Substantia nigra (tissue), 51 donors: ENCODE measurements at places on chromosomes 12 and 14.

GRCh38 chr14:103312006-103312635, 21.9 kb upstream of the EIF5 start:
- no peak for DNase-seq

DNA sequence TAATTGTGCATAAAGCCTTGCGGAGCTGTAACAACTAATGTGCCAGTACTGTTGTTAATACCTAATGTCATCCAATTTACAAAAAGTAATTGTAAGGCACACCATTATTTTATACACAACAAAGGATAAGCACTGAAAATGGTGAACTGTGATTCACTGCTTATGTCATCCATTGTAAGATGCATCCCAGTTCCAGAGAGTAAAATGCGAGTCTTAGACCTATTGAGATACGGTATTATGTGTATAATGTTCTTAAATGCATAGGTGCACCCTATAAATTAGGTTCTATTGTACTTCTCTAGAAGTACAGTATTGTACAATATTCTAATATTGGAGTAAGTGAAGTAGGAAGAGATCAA, 406 bp downstream of the PARP2 start:
- DNase-seq = no peak

DNA sequence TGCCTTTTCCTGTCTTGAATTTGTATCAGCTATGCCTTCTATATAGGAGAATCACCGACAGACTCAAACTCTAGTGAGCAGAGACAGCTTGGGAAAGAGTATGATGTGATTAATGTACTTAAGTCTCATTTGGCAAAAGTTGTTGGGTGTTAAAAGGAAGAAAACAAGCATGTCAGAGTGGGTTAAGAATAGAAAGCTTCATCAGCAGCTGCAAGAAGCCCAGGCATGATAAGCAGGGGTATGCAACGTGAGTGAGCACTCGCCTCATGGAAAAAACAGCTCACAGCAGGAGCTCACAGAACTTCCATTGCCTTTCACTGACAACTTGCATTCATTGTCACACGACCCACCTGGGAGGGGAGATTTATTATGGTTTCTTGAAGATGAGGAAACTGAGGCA, 35.9 kb upstream of the WNK1 start:
- DNase-seq = no peak

DNA sequence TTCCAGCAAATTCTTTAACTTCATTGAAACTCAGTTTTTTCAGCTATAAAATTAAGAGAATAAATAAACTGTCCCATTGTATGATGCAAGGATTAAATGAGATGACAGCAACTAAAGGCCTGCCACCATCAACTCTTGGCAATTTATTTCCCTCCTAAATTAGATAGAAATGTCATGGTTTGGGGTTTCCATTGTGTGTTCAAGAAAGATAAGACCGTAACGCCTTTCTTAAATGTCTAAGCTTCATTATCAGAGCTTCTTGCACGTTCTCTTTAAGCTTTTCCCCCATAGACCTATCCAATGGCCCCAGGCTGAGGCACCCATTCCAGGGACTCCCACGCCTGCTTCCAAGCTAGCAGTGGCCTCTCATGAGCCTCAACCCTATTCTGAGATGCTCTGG, 281.9 kb downstream of the CACNA1C start:
- DNase-seq = no peak

DNA sequence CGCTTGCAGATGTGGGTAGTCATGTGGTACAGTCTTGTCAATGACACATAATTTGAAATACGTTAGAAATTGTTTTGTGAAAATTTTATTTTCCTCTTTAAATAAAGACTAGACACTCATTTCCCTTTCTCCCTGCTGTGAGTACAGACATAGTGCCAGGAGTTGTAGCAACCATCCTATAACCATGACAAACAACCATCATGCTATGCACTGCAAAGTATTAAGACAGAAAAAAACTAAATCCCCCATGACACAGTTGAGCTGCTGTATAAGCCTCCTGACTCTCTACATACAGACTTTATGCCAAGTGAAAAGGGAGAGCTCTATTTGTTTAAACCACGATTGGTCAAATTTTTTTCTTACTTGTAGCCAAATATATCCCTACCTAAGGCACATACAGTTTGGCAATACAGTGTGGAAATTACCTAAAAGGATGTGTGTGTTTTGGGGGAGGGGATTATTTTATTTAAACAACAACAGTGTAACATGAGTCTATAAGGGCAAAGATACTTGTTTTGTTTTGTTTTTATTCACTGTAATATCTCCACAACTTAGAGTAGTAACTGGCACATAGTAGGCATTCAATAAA, 45.0 kb upstream of the KRR1 start:
- no peak for DNase-seq

DNA sequence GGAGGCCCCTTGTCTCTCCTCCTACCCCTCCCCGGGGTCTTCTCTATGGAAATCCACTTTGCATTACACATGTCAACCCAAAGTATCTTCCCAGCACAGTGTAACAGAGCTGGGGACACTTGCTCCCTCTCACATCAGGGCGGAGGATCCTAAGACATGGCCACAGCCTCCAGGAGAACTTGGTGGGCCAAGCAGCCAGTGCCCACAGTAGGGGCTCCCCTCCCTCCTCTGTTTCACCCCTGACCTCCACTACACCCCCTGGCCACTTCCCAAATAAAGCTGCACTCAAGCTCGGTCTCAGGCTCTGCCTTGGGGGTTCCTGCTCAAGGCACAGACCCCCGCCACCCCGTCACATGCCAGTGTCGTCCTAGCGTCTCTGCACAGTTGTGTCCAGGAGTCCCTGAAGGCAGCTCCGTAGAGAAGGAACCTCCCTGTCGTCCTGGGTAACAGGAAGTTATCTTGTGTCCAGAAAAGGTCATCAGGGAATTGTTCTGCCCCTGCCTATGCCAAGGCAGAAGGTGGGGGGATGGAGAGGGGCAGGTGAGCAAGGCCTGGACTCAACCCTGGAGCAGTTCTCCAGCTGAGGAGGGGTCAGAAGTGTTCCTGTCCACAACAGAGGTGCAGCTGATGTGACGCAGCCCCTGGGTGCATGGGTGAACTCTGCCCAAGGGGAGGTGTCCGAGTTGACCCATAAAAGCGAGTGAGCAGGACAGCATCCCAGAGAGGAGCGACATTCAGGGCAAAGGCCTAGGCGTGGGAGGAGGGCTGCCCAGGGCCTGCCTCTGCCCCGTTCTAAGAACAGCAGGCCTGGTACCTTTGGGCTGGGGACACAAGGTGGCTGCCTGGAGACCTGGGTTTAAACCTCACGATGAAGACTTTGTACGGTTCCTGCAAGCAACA, 25.5 kb downstream of the DIO3 start:
- no peak for DNase-seq

DNA sequence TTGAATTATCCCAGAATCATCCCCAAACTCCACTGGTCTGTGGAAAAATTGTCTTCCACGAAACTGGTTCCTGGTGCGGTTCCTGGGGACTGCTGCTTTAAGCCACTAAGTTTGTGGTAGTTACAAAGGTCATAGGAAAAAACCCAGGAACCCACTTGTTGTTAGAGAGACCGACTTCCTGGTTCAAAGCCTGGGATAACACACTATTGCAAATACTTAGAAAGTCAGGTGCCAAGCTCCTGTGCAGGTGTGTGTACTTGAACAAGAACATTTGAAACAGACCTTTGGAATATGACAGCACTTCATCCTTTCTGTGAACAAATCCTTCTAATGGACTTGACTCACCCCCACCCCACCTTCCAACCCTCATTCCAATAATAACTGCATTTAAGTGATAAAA, 519.6 kb downstream of the GLT1D1 start:
- no peak for DNase-seq

DNA sequence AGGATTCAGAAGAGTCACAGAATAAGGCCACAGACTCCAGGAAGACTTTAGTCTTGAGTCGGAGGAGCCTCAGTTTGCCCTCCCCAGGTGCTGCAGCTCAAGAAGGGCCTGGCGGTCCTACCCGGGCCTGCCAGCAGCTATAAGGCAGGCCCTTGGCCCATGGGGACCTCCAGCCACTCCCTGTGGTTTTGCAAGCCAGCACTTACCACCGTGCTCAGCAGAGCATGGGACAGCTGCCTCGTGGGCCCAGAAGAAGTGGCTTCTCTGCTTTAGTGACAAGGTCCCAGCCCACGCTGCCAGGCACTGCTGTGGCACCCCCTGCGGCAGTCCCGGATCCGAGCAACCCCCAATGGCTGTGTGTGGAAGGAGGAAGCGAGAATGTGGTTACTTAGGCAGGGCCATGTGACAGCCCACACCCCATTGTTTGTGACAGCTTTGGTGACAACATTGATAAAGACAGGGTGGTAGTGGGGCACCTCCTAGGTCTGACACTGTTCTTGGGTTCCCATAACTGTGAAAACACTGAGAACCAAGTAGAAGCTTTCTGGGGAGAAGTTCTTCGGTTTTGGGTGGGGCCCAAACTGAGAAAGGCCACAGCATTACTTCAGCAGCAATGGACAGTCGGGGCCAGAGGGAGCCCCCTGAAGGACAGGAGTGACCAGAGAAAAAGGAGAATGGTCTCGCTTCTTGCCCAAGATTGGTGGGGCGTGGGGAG, at the start of gene SELPLG:
Gene SELPLG, minus strand, starts transcription at position 361 of the 715 bp plus-strand sequence. CDS start 9,587 bp downstream, outside the sequence.
- DNase-seq = no peak

- no peak for DNase-seq
Observed at GRCh38 chr14:50497351-50497750, 35.0 kb downstream of the MAP4K5 start.

- no peak for DNase-seq
Observed at GRCh38 chr14:68762953-68763764, 29.7 kb downstream of the ZFP36L1 start.

DNA sequence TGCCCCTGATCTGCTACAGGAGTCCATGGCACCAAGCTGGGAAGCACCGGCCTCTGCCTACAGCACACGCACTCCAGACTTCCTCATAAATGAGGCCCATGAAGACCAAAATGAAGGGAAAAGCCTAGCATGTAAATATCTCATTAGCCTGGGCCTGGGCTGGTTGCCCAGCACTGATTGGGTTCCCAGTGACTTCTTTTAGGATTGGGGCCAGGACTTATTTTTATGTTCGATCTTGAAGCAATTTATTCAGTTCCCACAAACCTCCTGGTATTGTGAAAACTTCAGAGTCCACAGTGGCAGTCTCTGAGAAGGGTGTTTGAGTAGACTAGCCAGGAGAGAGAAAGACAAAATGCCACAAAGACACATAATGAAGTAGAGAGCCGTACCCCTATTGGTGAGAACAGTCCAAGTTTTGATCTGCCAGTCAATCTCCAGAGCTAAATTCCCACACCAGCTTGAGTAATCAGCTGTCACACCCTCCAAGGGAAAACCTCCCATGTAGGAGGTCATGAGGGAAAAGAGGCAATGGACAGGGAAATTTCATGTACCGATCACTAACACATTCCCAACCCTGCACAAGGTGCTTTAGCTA, 78.2 kb downstream of the PHLDA1 start:
- no peak for DNase-seq

DNA sequence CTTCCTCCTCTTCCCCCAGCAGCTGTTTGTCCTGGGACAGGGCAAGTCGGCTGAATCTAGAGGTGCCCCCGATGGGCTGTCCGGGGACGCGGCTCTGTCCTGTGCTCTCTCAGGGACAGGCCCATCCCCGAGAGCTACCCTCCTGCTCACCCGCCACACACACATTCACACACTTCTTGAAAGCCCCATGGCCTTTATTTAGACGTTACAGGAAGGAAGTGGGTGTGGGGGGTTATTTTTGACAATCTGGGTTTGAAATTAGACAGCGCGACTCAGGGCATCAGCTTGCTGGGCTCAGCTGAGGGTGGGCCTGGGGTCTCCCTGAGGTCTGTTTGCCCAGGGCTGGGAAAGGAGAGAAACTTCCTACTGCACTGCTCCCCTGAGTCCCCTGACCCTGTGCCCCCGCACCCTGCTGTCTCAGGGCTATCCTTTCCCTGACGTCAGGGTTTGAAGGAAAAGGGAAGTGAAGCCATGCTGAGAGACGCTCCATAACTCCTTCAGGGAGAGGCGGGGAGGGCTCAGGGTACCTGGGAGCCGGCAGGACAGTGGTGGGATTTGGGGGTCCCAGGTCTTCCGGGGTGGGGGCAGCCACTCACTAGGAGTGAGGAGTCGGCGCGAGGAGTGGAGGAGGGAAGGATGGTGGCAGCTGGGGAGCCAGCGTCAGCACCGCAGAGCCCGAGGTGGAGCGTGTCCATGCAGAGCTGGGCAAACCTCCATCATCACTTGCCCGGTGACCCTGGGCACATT, 8.1 kb downstream of the PTPN6 start:
- no peak for DNase-seq

- DNase-seq = no peak
Observed at GRCh38 chr12:30391766-30392366, 303.8 kb downstream of the IPO8 start.

GRCh38 chr14:38286452-38286851, 30.6 kb upstream of the CLEC14A start:
- no peak for DNase-seq

DNA sequence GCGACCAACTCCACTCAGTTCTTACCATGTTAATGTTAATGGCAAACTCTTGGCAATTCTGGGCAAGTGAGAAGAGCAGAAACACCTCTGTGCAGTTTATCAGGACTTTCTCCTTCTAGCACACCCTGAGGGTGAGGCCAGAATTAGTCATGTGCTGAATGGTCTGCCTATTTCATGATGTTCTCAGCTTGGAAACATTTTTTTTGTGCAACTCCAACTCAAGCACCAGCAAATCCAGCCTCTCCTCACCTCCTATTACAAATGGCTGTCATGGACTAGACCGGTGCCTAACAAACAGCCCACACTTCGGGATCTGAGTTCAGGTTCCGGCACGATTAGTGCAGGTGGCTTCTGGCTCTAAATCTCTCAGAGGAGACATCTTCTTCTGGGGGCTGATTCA, 246.0 kb downstream of the ZFP36L1 start:
- DNase-seq = no peak

DNA sequence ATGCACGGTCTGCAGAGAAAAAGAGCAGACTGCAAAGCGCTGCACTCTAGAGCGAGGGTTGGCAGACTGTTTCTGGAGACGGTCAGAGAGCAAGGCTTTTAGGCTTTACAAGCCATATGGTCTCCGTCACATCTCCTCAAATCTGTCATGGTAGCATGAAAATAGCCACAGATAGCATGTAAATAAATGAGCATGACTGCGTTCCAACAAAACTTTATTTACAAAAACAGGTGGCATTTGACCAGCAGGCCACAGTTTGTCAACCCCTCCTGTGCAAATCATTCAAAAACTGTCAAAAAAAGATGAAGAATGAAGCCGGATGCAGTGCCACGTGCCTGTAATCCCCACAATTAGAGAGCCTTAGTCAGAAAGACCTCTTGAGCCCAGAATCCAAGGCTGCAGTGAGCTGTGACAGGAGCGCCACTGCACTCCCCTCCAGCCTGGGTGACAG, 18.9 kb downstream of the SYNE3 start:
- no peak for DNase-seq

- no peak for DNase-seq
Observed at GRCh38 chr12:70408004-70408790, 42.1 kb downstream of the KCNMB4 start.

- no peak for DNase-seq
Observed at GRCh38 chr12:55684761-55685370, 22.8 kb downstream of the ITGA7 start.

DNA sequence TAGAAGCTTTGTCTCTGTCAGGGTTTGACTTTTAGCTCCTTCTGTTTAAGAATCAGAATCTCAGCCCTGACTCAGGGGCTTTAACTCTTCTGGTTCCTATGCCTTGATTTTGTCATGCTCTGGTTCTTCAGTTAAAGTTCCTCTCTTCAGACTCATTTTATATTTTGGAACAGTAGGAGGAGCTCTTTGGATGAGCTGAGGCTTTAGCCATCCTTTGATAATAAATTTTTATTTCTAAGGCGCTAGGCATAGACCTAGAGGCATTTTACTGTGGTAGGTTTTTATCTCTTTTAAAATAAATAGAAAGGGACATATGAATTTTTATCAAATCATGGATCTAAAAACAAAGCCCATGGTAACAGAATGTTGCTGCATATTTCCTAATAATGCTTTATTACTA, 51.7 kb downstream of the ATP23 start:
- no peak for DNase-seq

- DNase-seq = no peak
Observed at GRCh38 chr12:131047789-131048610, 94.3 kb downstream of the ADGRD1 start.
